ENCODE measurements at places on chromosomes 1 and 21.

DNA sequence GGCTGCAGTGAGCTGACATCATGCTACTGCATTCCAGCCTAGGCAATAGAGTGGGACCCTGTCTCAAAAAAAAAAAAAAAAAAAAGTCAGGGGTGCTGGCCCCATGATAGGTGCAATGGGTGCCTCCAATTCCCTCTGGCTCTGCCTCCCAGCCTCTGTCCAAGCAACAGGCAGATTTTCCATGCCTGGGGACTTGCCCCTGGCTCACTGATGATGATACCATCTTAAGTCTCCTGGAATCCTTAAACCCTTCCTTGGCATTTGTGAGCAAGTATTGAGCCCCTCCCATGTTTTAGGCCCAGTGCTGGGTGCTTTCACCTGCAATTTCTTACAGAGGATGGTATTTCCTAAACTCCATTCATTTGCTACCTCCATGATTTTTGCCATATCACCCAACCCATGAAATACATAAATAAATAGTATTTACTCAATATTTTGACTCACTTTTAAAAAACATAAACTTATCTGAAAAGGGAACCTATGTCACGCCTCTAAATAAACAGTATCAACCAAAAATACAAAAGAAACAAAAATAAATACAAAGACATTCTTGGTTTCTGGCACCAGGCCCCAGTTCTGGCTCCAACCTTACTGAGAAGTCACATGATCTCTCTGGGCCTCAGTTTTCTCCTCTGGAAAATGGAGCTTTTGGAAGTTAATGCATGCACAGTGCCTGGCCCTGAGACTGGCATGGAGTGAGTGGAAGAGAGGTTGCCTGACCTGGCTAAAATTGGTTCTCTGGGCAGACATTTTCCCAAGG is 1.5 kb upstream of the ALPL start:
- no peak for DNase-seq

DNA sequence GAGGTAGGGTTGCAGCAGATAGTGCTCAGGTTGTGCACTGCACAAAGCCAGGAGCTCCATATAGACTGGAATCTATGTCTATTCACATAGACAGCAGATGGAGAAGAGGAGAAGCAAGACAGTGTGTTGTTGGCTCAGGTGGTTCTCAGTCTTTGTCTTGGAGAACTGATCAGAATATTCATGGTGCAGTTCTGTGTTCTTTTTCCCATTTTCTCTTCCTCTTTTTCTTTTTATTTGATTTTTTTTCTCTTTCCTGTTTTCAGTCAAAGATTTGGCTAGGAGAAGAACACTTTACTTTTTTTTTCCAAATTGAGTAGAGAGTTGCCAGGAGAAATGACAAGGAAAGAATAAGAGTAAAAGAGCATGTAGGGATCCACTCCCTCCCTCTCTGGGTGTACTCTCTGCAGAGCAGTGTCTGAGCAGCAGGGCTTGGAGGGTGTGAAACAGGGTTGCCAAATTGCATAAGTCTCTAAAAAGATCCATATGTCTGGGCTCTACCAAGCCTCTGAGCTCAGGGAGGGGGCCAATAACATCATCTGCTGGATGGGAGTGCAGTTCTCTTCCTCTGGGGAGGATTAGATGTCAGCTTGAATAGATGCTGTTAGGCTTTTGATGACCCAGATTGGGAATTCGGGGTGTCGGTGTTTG is 8.7 kb upstream of the CD34 start:
- DNase-seq, result no peak

DNA sequence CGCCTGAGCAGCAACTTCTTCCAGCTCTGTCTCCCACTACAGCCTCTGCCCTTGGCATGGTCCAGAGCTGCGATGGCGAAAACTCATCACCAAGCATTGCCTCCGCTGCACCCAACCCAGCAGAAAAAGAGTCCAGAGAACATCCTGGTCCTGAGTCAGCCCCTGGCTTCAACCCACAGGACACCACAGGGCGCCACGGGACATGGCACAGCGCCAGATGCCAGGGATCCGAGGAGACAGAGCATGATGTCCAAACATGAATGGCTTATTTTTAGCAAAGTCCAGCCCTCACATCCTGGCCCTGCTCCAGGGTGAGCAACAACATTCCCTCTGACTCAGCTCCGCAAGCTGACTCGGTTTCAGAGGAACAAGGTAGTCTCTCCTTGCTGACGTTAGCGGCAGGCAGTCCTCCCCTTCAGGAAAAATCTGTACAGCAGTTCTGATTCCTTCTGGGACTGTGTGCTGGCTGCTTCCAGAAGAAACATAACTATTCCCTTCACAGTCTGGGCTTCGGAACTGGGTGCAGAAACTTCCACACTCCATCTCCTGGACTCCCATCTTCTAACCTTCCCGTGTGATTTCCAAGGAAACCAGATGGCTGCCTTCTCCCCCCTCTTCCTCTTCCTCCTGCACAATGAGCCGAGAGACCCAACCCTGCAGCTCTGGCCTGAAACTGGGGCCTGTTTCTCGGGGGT is 131.3 kb downstream of the TOMM20 start:
- DNase-seq, result no peak

- DNase-seq, result no peak
Measured at GRCh38 chr1:27099135-27099586, 55.8 kb downstream of the SLC9A1 start.

DNA sequence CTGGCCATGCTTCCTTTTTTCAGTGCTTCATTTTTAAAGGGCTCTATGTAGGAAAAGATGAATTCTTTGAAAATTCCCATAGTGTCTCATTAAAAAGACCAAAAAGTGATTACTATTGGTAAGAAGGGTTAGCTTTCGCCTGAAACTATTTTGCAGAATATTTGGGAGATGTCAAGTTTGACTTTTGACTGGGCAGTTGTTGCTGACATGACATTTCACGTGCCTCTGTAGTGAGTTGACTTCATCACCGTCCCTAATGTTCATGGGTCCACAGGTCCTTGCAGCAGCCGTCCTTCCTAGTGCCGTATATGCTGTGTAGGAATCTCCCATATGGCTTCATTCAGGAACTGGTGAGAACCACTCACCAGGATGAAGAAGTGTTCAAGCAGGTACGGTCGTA is 88.7 kb upstream of the KIF1B start:
- DNase-seq, result no peak

DNA sequence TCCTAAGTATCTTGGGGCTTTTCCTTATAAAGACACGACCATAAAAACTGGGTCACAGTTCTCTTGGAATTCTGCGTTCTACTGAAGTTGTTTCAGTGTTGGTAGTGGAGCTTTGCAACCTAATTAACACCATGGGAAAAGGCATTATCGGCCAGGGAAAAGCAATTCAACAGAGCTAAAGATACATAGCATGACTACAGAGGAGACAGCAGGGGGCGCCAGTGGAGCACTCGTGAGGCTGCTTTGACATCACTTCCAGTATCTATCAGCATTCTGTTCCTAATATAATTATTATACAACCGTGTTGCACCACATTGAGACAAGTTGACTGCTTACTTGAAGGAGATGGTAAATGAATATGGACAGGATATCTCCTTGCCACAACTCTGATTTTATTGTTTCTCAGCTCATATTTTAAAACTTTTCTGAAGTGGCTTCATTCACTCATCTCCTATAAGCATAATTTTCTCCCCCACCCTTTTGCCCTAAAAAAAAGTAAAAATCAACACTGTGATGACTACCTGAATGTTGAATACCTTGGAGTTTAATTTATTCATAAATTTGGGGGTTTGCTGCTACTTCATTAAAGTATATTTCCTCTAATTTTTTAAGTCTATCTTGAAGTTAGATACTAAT is 39.4 kb downstream of the ZP4 start:
- no peak for DNase-seq

GRCh38 chr1:18166341-18166740 is 58.7 kb downstream of the IGSF21 start:
- DNase-seq, result no peak

DNA sequence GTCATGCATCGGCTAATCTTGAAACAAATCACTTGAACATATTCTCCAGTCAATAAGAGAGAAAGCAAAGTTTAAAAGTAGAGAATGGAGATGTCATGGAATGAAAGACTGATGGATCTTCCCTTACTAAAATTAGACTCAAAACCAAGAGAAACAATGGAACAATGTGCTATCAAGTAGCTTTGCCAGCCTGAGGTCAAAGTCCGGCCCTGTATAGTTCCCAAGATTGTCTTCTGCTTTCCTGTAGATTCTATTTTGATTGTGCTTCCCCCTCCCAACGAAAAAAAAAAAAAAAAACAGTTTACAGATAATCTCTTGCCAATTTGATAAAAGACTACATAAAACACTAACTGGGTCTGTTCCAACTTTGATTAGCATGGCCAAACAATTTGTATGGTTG is 40.8 kb upstream of the KIRREL1 start:
- no peak for DNase-seq

DNA sequence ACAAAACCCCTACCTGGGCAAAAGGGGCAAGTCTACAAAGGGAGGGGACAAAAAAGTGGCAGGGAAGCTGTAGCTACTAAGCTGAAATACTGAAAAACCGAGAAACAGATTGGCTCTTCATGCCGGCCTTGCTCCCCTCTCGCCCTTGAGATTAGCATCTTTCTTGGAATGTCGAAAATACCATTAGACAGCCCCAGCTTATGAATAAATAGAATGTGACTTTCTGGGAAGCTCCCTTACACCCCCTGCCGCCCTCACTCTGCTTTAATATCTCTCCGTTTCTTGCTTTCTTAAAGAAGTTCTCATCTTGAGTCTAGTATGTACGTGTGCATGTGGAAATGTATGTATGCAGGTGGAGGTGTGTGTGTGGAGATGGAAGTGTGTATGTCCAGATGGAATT is 14.1 kb downstream of the TRAF3IP3 start:
- DNase-seq, result no peak

DNA sequence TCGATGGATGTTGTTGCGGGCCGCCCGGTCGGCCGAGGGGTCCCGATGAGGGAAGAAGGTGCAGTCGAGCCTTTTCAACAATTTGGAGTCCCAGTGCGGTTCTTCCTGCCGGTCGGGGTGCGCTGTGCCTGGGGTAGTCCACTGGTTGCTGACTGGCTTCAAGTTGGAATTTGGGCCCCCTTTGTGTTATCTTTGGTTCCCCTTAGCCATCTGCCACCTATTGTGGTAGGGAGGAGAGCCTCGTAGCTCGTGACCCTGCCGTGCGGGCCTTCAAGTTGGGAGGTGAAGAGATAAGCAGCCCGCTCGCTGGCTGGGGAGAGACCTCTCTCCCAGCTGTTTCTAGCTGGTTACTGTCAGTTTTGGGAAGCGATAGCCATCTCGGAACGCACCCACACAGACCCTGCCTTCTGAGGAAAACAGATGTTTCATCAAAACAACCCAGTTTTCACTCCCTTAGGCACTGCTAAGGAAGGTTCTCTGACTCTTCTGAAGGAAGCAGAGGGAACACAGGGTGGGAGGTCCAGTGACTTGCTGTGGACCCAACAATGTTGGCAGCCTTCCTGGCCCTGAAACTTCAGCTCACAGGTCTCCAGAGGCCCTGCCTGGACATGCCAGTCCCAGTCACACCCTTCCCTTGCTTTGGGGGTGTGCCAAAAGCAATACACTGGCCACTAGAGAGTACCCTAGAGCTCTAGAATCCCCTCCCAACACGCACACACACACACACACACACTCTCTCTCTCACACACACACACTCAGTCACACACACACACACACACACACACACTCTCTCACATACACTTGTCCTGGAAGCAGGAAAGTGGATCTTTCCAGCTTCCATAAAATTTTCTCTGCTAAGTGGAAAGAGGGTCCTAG is 1.0 kb downstream of the BTG2 start:
- DNase-seq, result peak; percentile 63

DNA sequence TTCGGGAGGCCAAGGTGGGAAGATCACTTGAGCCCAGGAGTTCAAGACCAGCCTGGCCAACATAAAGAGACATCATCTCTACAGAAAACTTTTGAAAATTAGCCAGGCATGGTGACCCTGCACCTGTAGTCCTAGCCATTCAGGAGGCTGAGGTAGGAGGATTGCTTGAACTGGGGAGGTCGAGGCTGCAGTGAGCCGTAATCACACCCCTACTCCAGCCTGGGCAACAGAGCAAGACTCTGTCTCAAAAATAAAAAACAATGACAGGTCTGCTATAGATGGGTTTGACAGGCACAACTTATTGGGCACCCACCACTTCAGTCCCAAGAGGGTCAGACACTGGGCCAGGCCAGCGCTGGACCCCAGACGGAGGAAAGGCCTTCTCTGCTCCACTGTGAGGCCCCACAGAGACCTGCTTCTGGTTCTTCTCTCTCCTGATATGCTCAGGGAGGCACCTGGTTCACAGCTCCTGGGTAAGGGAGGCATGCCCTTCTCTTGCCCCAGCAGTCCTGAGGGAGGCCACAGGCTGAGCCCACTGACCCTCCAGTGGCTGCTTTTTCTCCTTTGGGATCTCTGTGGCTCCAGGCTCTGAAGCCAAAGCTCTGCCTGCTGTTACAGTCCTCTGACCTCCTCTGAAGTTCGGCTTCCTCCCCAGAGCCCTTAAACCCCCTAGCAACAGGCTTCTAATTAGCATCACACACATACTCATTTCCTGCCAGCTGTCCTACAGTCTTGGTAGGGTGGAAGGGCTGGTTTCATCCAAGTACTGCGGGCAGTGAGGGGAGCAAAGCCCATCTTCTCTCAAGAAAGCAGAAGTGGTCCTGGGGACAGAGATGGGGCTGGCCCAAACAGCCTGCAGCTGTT is 14.4 kb downstream of the S100A16 start:
- no peak for DNase-seq

DNA sequence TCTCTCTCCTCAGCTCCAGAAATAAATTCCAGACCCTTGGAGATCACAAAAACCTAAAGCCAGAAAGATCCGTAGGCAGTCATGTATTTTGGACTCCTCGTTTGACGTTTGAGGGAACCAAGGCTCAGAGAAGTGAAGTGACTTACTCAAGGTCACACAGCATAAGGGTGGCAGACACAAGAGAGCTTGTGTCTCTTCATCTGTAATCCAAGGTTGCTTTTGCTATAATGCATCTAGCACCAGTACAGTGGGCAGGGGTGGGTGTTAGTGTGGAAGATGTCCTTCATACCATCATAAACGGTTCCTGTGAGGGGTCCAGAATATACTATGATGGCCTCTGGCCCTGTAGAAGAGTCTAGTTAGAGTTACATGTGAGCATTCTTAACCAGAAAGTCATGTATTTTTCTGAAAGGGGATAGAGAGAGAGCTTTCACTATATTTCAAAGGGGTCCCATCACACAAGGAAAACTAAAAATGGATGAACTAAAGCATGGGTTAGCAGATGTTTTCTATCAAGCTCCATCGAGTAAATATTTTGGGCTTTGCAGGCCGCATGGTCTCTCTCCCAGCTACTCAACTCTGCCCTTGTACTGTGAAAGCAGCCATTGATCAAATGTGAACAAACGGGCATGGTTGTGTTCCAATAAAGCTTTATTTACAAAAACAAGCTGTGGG is 144.9 kb downstream of the TOMM20 start:
- no peak for DNase-seq

DNA sequence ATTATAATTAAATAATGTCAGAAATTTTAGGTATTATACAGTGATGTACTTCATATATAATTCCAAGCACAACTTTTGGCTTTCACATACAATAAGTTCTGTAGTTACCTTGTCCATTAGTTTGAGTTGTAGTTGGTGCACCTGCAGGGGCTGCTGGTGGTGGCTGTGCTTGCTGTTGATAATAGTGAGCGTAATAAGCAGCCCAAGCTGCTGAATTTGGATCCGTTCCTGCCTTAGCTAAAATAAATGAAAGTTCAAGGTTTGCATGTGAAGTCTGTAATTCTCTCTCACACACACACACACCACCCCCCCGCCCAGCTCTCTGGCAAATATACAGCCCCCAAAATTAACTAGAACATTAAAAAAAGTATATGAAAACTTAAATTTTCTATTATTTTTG is 22.4 kb downstream of the FUBP1 start:
- no peak for DNase-seq

GRCh38 chr1:94559921-94560320 is 18.4 kb upstream of the F3 start:
- DNase-seq, result no peak

GRCh38 chr1:207903767-207904166 is 7.2 kb downstream of the CD34 start:
- no peak for DNase-seq

Measured in activated T-cell treated with anti-CD3 and anti-CD28 coated beads, Interleukin-2, amount 50 U/mL, for 1 hour (primary cell).